Stimulated activated CD8-positive, alpha-beta memory T cell treated with anti-CD3 and anti-CD28 coated beads, Interleukin-7, amount 100 ng/mL, for 48 hours (primary cell): ENCODE measurements at places on chromosomes 2 and 18.

- no peak for DNase-seq
Measured at GRCh38 chr2:201618744-201619662, 24.3 kb downstream of the TMEM237 start.

- peak; percentile 32 for DNase-seq
Measured at GRCh38 chr18:21112140-21112473, 494 bp upstream of the ROCK1 start.

- DNase-seq = no peak
Measured at GRCh38 chr2:202636213-202636513, 1.4 kb downstream of the FAM117B start.

- no peak for DNase-seq
Measured at GRCh38 chr2:143710879-143711278, 581.7 kb downstream of the ARHGAP15 start.
